ENCODE measurements at places on chromosomes 11 and 22. TPM values are rescaled to one million over a fixed set of nuclear protein-coding genes. Genes with fewer than 3 reads are reported as not detected.

CD248 gene
- total RNA-seq, result not detected

GGT5 gene
- total RNA-seq, result 31.5 TPM

SART1 gene
- 61.7 TPM for total RNA-seq

DERL3 gene
- total RNA-seq, result not detected

LYVE1 gene
- total RNA-seq, result not detected

BACE1-AS gene
- total RNA-seq, result 6.9 TPM

- peak; percentile 55 for DNase-seq
Measured at GRCh38 chr11:120324932-120325810, at the start of gene TLCD5. Gene TLCD5 (plus strand): TSS chr11:120325299. CDS start chr11:120327442, 2,143 bp downstream.

DNA sequence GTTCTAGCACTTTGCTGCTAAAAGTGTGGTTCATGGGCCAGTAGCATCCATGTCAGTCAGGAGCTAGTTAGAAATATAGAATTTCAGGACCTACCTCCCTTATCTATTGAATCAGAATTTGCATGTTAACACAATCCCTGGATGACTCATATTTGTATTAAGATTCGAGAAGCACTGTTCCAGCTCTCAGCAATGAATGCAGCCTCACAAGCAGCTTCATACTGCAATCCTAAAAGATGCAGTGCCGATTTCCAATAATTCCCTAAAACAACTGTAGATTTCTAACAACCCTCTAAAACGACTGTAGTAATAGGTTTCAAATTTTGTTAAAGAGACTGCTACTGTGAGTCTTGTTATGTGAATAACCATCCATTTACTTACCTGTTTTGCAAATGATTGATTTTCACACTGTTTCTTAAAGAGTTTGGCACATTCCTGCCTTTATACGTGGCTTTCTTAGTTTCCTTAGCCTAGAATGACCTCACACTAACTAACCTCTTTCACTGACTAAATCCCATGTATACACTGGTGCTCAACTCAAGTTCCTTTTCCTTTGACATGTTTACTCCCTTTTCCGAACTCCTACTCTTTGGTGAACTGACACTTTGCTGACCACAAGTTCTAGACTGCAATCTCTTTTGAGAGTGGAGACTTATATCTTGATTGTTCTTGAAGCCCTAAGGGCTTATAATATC, 511.8 kb downstream of the METTL15 start:
- peak; percentile 49 for DNase-seq

DNA sequence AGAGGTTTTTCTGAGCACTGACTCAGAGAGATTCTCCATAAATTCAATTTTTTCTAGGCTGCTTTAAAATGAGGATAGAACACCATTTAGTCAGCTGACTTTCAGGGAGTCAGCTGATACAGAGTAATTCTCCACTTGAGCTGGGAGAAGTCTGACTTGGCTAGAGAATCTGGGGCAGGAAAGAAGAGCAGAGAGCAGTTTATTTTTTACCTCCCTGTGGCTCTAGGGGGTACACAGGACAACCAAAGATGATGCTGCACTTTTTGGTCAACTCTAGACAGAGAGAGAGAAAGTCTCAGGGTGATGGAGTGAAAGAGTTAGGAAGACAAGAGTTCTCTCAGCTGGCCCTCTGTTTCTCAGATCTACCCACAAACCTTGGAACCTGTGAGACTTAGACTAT, 67.3 kb upstream of the EED start:
- DNase-seq, result no peak

- DNase-seq, result no peak
Measured at GRCh38 chr11:68924073-68924925, 20.6 kb downstream of the IGHMBP2 start.

- no peak for DNase-seq
Measured at GRCh38 chr11:27095887-27096286, 55.3 kb downstream of the BBOX1 start.

- no peak for DNase-seq
Measured at GRCh38 chr11:27405134-27405533, 42.1 kb upstream of the CCDC34 start.

GRCh38 chr11:61914471-61915171, 2.7 kb downstream of the RAB3IL1 start:
- DNase-seq, result no peak

GRCh38 chr11:130400781-130401483, 27.5 kb downstream of the ADAMTS8 start:
- DNase-seq, result no peak

DNA sequence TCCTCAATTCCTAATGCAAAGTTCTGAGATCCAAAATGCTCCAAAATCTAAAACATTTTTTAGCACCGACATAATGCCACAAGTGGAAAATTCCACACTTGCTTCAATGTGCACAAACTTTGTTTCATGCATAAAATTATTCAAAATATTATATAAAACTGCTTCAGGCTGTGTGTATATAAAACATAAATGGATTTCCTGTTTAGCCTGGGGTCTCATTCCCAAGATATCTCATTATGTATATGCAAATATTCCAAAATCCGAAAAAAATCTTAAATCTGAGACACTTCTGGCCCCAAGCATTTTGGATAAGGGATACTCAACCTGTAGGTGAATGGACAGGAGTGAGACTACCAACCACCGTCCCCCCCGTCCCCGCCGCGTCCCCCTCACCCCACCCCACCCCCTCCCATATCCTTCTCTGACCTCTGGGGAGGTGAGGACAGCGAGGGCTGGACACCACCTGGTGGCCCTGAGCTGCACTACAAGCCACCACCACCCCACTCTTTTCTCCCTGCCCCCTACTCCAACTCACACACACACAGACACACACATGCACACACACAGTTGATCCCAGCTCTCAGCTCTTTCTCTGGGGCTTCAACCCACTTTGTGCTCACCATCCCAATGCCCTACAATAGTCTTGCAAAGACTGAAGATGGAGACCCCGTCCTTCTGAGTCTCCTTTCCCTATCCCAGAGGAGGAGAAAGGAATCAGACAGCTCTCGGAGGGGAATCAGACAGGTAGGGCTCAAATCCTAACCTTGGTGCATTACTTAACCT, 101.0 kb downstream of the PDE2A start:
- DNase-seq, result peak; percentile 41

GRCh38 chr11:88357323-88358039, 19.9 kb upstream of the CTSC start:
- peak; percentile 57 for DNase-seq

DNA sequence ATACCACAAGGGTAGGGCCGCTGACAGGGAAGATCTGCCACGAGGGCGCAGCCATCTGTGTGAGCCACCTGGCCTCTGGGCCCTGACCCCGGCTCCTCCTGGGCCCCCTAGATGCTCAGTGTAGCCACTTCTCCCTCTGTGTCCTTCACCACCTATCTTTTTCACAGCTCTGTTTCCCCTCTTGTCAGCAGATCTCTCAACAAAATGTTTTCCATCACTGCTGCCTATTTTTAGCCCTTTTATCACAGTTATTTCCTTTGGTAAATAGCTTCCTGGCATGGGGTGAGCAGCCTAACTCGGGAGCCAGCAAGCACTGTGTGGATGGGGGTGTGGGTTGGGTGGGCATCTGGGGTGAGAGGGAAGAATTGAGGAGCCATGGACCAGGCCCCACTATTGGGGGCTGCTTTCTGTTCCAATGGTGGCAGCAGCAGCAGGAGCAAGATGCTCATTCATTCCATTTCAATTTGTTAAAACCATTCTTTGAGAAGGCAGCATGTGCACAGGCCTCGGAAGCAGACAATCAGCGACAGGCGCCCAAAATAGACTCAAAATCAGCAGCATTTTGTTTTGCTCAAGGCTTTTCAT, 135.2 kb upstream of the NAV2 start:
- DNase-seq, result no peak

DNA sequence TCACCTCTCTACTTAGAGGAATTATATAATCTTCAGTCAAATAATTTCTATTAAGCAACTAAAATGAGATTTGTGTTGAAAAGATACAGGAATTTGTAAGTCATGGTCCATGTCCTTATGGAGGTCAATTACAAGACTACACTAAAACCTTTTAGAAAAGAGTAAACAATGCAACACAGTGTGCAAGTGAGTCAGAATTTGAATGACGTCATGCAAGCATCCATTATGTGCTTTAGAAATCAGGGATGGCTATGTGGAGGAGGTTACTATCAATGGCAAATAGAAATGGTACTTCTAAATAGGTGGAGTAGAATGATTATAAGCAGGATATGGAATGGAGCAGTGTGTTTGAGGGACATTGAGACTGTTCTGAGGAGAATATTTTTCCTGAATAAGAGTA, 16.6 kb downstream of the OR10D3 start:
- DNase-seq, result peak; percentile 52

- no peak for DNase-seq
Measured at GRCh38 chr11:43756575-43756974, 76.0 kb downstream of the HSD17B12 start.

GRCh38 chr22:37526376-37526775, 7.2 kb upstream of the CARD10 start:
- DNase-seq, result peak; percentile 96

DNA sequence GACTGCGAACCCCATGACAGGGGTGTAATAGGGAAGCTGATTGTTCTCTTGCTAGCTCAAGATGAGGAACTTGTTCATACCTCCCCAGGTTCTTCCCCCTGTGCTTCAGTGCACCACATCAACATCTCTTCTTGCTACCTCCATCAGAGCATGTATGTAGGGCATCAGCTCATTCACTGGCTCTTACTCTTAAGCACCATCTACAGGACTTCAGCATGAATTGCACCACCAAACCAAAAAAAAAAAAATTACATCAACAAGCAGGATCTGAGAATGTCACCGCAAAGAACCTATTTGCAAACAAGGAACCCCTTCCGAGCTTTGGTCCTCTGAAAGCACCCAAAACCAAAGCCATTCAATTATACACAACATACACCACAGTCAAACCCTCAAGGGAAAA, 2226.5 kb upstream of the RAG2 start:
- peak; percentile 13 for DNase-seq
